ENCODE measurements at places on chromosomes 4 and X. TPM values are rescaled to one million over a fixed set of nuclear protein-coding genes. Genes with fewer than 3 reads are reported as not detected.

DNA sequence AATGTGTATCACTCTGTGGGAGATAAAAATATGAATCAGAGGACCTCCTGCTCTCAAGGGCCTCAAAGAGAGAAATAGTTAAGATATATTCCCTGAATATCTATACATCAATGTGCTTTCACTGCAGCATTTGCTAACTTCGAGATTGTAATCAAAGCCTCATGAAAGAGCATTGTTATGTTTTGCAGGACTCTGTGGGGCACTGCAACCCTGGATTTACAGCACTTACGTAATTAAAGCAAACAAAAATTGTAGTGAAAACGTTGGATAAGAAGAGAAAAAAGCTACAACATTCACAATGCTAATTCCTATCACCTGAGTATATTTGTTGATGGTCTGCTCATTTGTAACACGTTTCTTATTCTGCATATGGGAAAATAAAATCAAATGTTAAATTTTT is 48.0 kb downstream of the ETNPPL start:
- no peak for DNase-seq

DNA sequence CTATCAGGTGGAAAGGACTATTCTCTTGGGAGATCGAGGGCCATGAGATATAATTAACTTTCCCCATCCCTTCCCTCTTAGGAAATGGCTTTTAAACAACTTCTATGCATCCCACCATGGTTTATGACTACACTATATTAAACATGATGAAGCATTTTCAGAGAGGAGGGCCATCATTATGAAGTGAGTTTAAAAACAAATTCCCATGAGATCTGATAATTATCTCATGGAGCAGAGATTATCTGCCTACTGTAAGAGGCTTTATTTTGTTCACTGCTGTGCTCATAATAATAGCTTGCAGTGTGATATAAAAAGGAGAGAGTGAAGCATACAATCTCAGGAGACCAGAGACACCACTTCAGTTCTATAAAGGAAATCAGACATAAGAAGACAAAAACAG is 330.5 kb upstream of the ZFP42 start:
- DNase-seq, result no peak

- DNase-seq, result no peak
Measured at GRCh38 chr4:3283916-3284315, 8.9 kb upstream of the RGS12 start.

The SPOCK3 gene
- not detected for total RNA-seq

Data from H4 (cell line).